Lung microvascular endothelial cell (primary cell): ENCODE measurements at places on chromosomes 12 and 14. TPM values are rescaled to one million over a fixed set of nuclear protein-coding genes. Genes with fewer than 3 reads are reported as not detected.

DNA sequence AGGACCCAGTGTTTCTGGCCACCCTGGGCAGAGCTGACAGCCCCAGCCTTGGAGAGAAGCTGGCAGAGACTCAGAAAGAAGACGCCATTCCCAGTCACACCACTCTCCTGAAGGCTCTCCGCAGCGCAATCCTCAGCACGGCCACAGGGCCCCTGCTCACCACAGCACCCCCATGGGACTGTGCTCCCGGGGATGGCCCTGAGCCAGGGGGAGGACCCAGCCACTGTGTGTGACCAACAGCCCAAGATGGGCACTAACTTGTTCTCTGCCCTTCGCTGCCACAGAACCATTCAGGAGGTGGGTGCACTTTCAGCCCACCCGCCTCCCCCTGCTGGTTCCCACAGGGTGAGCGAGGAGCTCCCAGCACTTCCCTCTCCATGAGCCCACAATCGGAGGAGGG, 57.1 kb downstream of the CCNK start:
- no peak for DNase-seq

GRCh38 chr12:116400636-116401372, 123.3 kb upstream of the MED13L start:
- DNase-seq = no peak

DNA sequence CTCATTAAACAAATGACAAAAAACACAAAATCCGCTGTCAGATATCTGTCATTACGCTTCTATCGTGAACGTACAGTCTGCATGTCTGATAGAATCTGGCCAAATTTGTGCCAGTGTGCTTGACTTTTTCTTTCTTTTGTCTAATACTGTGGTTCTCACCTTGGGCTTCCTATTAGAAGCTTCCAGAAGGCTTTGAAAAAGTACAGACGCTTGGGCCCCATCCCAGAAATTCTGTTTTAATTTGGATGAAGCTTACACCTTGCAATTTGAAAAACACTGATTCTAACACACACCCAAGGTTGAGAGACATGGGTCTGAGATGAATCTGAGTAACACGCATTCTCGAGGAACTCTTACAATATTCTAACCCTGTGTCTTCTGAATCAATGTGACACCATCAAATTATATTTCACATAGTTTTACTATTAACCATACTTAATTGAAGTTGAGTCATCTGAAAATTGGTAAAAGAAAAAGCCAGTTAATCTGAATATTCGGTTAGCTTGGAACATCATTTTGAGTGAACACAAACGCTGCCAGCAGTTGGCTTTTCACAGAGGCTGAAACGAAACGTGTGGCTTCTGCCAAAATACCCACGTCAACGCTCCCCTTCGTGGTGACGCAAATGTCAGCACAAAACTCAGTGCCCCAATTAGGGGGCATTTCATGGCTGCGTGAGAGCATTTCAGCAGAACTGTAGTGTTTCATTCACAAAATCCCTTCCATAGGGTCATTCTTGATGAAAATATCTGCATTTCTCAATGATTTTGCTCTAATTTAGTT, 420.5 kb downstream of the TMEM132D start:
- no peak for DNase-seq

DNA sequence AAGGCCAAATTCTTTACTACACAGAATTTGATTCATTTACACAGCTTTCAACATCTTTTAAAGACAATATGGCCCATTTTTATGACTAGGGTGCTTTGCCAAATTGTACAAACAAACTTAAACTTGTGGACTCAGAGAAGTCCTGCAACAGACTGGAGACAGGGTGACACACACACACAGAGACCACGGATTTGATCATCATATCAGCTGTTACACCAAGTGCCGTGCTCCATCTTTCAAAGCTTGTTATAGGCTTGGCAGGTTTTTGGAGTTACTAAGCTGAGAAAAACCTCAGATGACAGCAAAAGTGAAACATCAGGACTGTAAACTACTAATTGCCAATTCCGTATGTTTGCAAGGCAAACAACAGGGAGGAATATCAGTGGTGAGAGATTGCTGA, 811.7 kb downstream of the GALC start:
- no peak for DNase-seq

DNA sequence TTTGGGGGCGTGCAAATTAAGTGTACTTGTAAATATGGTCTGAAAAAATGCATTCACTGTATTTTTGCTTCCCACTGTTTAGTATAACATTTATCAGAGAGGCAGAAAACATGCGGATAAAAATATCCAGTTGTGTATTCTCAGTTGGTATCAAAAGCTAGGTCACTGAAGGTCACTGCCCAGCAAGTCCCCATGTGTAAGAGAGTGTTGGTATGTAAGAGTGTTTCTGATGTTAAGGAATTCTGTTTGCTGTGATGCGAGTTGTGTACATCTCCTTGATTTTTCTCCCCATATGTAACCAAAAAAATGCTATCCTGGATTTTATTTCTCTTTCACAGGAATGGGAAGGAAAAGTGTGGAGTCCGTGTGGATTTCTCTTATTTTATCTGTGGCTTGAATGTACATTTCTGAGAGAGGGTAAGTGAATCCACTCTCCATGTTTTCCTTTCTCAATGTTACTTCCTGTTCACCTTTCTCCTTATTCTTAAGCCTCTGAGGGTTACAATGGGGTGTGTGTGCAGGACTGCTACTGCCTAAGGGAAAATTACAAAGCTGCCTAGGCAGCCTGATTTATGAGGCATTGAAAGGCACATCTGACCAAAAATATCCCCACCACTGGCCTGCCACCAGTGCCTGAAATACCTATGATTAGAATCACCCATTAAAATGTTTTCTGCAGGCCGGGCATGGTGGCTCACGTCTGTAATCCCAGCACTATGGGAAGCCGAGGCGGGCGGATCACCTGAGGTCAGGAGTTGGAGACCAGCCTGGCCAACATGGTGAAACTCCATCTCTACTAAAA, 97.9 kb upstream of the USP44 start:
- DNase-seq = no peak

GRCh38 chr14:55749201-55749812, 169.3 kb downstream of the KTN1 start:
- no peak for DNase-seq

DNA sequence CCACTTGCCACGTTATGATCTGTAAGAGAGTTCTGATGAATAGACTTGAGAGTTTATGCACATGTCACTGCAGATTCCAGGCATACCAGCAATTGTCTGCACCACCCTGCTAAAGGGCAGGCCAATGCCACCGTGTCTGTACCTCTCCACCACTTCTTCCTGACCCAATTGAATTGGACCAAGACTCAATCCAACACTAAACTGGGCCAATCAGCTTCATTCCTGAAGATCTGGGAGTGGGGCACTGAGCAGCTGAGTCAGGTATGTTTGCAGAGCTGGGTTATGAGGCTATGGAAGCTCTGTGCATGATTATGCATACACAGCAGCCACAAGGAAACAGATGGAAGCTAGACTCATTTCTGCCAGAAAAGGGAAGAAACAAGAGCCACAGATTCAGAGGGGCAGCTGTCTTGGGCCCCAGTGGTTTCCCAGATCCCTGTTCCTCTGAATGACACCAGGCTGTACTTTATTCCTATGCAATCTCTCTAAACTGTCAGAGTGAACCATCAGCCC, 28.0 kb downstream of the DAO start:
- DNase-seq = no peak

DNA sequence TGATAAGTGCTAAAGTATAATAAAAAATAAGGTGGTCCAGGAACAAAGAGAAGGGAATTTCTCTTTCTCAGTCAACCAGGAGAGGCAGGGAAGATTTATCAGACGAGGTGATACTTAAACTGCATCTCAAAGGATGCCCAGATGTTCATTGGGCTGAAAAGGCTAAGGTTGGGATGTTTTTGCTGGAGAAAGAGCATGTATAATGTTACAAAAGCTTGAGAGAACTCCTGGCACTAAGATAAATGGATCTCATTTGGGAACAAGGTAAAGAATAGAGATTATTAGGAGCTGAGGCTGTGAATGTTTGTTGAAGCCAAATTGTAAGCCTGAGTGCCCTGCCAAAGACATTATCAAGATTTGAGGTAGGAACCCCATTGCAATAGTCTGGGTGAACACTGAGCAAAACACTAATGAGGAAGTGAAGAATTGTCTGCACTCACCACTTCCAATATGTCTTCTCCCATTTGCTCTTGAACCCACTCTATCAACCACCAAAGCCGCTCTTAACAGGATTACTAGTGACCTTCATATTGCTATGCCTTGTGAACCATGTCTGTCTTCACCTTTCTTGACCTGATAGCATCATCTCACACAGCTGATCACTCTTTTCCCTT, 149.0 kb upstream of the ARID2 start:
- DNase-seq = no peak

GRCh38 chr12:31897781-31898503, 61.3 kb upstream of the RESF1 start:
- DNase-seq = peak; percentile 53

DNA sequence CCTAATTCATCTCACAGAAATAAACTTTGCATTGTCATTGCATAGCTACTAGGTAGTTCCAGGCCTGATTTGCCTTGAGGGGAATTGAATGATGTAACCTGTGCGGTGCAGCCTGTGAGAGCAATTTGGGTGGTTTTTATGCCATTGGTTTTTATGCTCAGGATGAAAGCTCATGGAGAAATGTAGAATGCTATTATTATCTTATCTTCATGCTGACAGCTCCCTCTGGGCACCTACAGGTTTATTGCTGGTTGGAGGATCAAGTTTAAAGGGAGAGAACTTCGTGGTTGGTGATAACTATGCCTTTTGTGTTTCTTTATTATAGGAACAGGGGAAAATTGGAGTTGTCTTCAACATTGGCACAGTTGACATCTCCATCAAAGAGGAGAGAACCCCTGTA, 547.9 kb downstream of the DIO2 start:
- DNase-seq = no peak

DNA sequence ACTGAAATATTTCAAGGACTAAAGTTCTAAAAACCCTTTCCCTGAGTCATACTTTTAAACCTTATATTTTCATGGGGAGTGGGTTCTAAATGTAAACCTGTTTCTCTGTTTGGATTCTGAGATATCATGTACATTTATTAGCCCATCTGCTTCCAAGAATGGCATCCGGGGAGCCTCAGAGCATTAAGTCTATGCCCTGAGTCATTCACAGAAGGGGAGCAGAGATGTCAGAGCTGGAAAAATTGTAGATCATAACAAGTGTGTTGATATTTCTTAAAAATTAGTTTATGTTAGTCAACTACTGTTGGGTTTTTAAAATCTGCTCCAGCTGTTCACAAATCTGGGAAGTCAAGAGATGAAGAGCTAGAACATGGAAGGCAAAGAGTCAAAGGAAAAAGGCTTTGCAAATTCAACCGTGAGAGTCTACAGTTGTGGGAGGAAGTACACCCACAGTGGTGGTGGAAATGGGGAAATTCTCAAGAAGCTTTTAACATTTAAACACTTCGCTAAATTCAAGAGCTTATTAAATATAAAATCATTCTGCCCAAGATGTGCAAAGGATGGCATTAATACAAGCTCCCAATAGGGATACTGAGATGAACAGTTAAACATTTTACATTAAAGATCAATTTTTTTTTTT, 70.5 kb upstream of the FLRT2 start:
- DNase-seq = no peak

- DNase-seq = no peak
Measured at GRCh38 chr12:92464911-92465310, 237.9 kb upstream of the PLEKHG7 start.

GRCh38 chr14:104104076-104104901, 18.8 kb downstream of the ASPG start:
- DNase-seq = no peak

DNA sequence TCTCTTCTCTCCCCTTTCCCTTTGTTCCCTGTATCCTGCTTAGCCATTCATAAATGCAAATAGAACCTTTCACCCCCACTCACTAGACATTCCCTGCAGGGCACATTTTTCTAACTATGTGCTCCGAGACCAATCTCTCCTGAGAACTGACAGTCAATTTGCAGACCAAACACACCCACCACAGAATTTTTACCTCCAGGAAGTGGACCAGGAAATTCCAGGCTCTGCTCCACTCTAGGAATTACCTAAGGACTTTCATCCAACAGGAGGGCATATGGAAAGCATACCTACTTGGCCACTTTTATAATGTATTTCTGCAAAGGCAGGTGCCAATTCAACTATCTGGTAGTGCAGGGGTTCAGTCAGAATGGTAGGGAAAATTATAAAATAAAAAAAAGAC, 8.9 kb upstream of the TAS2R46 start:
- no peak for DNase-seq

SMIM41 gene
- under 0.01 TPM in 1 of 2 replicates, not detected in the other for total RNA-seq

DDIT3 gene
- 4.6 and 12.5 TPM in 2 replicates for total RNA-seq

RFX4 gene
- not detected in 2 replicates for total RNA-seq

CLEC4E gene
- not detected in 2 replicates for total RNA-seq

TUNAR gene
- total RNA-seq = not detected in 2 replicates

SLC5A8 gene
- under 0.01 TPM in 1 of 2 replicates, not detected in the other for total RNA-seq

CYP27B1 gene
- under 0.01 TPM in 2 replicates for total RNA-seq
